ENCODE measurements at places on chromosomes 1 and 21.

DNA sequence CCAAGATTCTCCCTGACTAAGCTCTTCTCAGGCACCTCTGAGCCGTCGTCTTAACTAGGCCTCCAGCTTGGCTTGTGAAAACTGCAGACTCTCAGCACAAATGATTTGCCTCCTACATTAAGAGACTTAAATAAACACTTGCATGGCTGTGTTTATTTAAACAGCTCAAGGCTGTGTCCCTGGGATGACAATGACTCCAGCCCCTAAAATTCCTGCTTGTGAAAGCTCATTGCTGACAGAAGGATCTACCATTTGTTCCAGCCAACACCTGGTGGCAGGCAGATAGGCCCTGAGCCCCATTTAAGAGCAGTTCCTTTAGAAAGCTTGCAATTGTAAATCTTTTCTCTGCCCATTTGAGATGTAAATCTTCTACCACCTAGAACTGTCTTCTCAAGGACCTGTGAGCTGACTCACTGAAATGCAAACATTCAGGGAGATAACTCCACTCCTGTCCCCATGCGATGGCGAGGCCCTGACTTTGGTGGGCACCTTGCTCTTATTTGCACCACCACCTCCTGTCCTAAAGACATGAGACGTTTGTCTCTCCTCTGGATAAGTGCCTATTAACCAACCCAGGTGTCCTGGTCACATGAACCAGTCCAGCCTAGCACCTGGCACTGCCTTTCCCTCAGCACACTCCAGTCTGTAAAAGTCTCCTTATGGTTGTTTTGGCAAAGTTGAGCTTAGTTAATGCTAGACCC is 15.1 kb upstream of the PCP4 start:
- DNase-seq: no peak

GRCh38 chr1:110493059-110493699 is 25.8 kb downstream of the KCNA10 start:
- DNase-seq: no peak

- DNase-seq: no peak
These were observed 117.5 kb downstream of the TGFB2 start for GRCh38 chr1:218462587-218462986.

GRCh38 chr21:45050797-45051489 is 23.4 kb upstream of the ADARB1 start:
- DNase-seq: no peak

DNA sequence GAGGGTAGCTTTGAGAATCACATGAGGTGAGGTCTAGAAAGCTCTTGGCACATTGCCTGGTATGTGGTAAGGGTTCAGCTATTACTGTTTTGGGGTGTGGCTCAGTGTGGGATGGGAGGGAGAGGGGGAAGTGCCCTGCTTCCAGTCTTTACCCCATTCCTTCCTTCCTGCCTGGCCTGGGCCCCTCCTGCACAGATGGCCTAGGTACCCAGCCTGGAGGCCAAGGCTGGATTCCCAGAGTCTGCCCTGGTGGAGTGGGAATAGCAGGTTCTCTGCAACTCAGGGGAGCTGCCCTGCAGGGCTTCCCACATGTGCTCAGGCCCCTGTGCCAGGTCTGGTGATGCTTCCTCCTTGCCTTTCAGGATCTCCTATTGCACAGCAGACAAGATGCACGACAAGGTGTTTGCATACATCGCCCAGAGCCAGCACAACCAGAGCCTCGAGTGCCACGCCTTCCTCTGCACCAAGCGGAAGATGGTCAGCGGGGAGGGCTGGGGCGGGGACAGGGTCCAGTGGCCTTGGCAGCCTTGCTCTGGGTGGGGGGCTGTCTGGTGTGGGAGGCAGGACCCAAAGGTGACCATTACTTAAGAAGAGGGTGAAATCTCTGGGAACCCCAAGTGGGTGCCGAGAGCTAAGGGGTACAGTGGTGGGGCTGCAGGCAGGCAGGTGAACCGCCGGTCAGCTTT is 13.5 kb downstream of the LDLRAP1 start:
- no peak for DNase-seq

DNA sequence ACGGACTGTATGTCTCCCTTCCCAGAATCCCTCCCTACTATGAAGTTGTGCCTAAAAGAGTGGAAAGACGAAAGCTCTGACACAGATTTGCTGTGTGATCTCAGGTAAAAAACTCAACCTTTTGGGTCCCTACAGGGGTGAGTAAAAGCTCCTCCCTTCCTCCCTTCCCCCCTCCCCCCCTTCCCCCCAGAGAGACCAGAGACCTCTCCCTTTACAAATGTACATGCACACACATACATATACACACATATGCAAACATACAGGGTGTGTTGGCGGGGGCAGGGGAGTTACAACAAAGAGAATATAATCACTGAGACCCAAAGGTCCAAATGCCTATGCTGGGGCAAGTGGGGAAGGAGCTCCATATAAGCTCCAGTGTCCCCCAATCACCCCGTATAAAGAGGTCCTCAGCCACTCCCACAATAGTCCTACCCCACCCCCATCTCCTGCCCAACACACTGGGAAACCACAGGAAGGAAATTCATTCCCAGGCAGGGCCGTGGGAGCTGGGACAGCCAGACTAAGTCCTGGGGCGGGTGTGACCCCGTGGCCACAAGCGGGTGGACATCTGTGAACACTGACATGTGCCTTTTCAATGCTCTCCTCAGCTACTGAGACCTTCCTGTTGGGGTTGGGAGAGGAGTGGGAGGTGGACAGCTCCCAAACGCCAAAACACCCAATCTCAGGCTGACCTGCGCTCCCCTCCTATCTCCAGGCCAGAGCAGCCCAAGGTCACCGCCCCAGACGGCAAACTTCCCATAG is 2.0 kb downstream of the MEF2D start:
- no peak for DNase-seq

- DNase-seq: no peak
These were observed 74.3 kb upstream of the SIPA1L2 start for GRCh38 chr1:232704256-232704655.

- DNase-seq: no peak
These were observed 18.6 kb downstream of the CD247 start for GRCh38 chr1:167499664-167500101.

- no peak for DNase-seq
These were observed 17.0 kb downstream of the HIPK1 start for GRCh38 chr1:113946112-113946511.

- no peak for DNase-seq
These were observed 12.2 kb downstream of the CELSR2 start for GRCh38 chr1:109261578-109261977.

DNA sequence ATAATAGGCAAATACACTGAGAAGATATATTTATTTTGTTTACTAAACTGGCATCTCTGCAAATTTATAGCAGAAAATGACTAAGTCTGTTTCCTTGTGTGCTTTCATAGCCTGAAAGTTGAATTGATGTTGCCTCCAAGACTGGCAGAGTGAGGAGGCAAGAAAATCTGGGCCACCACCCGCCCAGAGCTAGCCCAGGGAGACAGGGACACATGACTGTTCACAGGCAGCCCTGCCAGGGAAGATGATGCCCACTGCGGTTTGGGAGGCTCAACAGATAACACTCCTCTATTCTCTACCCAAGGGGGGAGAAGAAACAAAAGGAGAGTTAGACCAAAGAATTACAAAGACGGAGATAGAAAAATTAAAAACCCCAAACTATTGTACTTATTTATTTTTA is 37.1 kb downstream of the OPTC start:
- no peak for DNase-seq

DNA sequence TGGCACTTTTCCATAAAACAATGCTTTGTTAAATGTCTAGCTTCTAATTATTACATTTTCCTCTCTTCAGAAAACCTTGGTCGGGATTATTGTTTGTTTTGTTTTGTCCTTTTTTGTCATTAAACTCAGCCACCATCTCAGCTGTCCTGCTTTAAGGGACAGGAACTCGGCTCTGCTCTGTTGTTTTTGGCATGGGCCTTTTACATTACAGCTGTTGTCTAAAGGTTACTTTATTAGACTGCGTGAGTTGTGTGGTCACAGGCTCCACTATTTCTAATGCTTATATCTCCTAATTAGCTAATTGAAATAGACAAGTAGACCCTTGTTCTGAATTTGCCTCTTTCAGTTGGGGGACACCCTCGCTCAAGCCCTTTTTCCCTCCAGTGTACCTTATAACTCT is 1.6 kb downstream of the PALMD start:
- DNase-seq: no peak

DNA sequence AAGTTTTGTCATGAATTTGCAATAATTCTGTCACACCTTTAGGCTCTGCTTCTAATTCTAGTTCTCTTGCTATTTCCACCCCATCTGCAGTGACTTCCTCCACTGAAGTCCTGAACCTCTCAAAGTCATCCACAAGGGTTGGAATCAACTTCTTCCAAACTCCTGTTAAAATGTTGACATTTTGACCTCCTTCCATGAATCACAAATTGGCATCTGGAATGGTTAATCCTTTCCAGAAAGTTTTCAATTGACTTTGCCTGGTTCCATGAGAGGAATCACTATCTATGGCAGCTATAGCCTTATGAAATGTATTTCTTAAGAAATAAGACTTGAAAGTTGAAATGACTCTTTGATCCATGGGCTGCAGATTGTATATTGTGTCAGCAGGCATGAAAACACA is 19.7 kb upstream of the SFT2D2 start:
- no peak for DNase-seq

GRCh38 chr1:8702472-8702849 is 115.0 kb downstream of the RERE start:
- no peak for DNase-seq

GRCh38 chr1:156750711-156751450 is 594 bp downstream of the HDGF start:
- DNase-seq: peak; percentile 45

Measured in NCI-H1092 (cell line).